ENCODE measurements at places on chromosomes 2 and 18. TPM values are rescaled to one million over a fixed set of nuclear protein-coding genes. Genes with fewer than 3 reads are reported as not detected.

GRCh38 chr18:11387880-11388279, 221.5 kb upstream of the SLC35G4 start:
- no peak overlapping the region for H3K27ac ChIP-seq
- no peaks in the 10 kb centered on the region for H3K27me3 ChIP-seq
- H3K4me3 ChIP-seq, result no peak overlapping the region
- H3K4me1 ChIP-seq, result no peaks in the 10 kb centered on the region
- H3K36me3 ChIP-seq, result no peaks in the 10 kb centered on the region

GRCh38 chr2:201235860-201236811, 24.2 kb upstream of the CASP8 start:
- peak; percentile 46 for DNase-seq
- no peaks in the 10 kb centered on the region for H3K36me3 ChIP-seq
- no peak overlapping the region for H3K4me3 ChIP-seq
- peaks cover 20% of the 10 kb centered on the region for H3K4me1 ChIP-seq
- H3K27me3 ChIP-seq, result no peaks in the 10 kb centered on the region
- H3K27ac ChIP-seq, result peak overlapping the region; percentile 58

The TTR gene
- total RNA-seq, result not detected

GRCh38 chr2:139374296-139374850, 594.2 kb upstream of the NXPH2 start:
- no peaks in the 10 kb centered on the region for H3K36me3 ChIP-seq
- H3K27me3 ChIP-seq, result no peaks in the 10 kb centered on the region
- no peak for DNase-seq
- H3K4me1 ChIP-seq, result no peaks in the 10 kb centered on the region
- H3K4me3 ChIP-seq, result no peak overlapping the region
- H3K27ac ChIP-seq, result no peak overlapping the region

The PLCL1 gene
- 13.6 TPM for total RNA-seq

The HOXD1 gene
- total RNA-seq, result 3.8 TPM

The NEB gene
- total RNA-seq, result 0.64 TPM

The PREPL gene
- 16.3 TPM for total RNA-seq

The LRP1B gene
- 1.4 TPM for total RNA-seq
